ENCODE measurements at places on chromosomes 16 and 17.

DNA sequence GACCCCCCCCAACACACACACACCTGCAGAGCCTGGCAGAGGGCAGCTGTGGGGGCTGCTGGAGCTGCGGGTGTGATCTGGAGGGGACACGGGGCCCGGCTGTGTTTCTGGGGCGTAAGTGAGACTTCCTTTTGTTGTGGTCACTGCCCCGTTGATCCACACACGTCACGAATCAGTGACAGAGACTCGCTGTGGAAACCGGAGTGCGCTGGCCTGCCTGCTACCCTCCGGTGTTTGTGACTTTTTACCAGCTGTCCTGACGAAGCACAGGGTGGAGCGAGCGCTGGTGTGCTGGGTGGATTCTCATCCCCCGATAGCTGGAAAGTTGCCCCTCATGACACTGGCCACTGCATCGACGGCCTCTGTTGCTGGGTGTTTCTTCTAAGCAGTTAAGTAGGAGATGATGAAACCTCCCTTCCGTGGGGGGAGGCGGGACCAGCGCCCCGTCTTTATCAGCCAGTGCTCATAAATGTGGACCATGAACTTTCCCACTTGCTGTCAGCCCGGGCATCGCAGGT lies 2.3 kb downstream of the METRNL start:
- DNase-seq = no peak

DNA sequence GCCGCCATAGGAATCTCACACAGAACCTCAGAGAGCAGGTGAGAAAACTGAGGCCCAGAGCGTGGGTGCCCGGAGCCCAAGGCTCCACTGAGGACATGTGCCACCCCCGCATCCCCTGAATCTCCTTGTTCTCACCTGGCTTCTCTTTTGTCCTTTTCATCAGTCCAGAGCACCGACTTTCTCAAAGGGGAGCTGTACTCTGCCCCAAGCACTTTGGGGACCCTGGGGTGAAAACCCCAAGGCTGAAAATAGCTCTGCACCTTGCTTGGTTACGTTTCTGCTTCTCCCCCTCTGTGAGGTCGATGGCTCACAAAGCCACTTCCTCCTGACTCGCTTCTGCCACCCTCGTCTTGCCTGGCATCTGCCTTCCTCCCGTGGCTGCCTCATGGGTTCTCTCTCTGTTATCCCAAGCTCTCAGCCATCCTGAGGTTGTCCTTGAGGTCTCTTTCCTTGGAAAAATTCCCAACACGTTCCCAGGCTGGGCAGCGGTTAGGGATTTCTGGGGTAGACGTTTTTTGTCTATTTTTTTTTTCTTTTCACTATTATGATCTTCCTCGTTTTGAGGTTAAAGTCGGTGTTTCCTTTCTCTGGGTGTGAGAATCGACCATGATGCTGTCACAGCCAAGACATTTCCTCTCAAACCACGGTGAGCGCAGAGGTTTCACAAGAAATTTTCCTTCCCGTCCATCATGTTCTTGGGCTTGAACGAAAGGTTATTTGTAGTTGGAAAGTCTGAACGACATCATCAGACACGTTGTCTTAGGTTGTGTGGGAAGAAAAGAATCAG lies 37.2 kb downstream of the IRF8 start:
- DNase-seq = no peak

GRCh38 chr16:29784901-29785500 lies 5.5 kb upstream of the KIF22 start:
- no peak for DNase-seq

DNA sequence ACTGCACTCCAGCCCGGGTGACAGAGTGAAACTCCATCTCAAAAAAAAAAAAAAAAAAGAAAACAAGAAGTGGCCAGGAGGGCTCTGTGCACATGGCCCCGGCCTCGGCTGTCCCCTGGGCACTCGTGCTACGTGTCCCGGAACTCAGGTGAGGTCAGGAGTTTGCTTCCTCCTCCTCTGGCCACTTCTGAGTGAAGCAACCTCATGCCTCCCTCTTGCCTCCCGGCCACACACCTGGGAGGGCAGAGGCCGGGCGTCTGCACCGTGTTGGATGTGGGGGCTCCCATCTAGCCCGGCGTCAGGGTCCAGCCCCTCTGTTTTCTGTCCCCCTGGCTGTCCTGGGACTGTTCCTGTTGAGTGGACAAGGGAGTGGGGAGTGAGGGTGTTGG lies 22.2 kb downstream of the ASPSCR1 start:
- no peak for DNase-seq

GRCh38 chr16:2037647-2038381 lies 9.8 kb downstream of the NTHL1 start:
- peak; percentile 53 for DNase-seq

DNA sequence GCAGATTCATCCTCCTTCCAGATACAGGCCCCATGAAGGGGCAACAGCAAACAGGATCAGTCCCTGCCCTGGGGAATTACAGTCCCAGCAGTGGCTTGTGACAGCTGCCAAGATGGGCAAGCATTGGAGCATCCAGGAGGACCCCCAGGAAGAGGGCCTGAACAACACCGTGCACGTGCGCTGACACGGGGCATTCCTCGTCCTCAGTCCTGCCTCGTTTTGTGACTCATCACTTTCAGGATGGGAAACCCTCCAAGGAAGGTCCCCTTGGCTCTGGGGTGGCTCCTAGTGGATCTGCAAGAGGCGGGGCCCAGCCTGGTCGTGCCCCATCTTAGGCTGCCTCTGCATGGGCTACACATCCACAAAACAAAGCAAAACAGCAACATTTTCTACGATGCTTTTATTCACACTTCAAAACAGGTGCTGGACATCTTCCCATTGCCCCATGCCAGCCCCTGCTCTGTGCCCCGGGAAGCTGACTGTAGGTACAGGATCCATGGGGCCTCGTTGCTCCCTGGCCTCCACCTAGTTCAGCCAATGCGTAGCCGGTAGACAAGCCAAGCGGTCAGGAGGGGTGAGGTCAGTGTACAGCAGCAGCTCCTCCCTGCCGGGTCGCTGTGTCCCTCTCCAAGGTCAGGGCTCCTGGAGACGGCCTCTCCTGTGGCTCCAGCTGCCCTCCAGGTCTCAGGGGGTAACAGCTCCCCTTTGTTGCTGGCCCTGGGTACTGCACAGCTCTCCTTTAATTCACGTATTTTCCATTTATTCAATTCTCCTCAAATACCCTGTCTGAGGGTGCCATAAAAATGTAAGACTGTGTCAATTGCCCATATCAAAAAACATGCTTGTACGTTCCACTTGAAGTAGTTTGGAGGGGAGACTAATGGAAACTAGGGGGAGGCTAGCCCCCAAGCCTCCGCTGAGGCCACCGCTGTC lies 32.2 kb downstream of the ACTG1 start:
- peak; percentile 36 for DNase-seq

- no peak for DNase-seq
Measured at GRCh38 chr17:39195568-39196160, 1.8 kb downstream of the CACNB1 start.

- DNase-seq = no peak
Measured at GRCh38 chr17:56297184-56297583, 143.9 kb downstream of the ANKFN1 start.

DNA sequence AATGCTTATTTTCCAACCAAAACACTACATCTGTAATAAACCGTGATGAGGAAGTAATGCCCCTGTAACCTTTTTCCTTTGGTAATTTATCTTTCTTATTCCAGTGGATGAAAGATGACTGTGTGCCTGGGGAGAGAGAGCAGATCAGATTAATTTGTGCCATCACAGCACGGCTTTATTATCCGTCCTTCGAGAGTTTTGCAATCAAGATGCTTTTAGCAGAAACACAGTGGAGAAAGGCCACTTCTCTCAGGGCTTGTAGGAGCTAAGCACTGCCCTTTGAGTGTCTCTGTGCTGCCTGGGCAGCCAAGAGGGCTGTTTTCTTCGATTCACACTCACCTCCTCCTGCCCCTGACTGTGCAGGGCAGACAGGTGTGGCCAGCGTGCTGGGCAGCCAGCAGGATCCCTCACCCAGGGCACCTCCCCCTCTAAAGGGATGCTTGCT lies 190.2 kb downstream of the PRKCA start:
- peak; percentile 66 for DNase-seq

DNA sequence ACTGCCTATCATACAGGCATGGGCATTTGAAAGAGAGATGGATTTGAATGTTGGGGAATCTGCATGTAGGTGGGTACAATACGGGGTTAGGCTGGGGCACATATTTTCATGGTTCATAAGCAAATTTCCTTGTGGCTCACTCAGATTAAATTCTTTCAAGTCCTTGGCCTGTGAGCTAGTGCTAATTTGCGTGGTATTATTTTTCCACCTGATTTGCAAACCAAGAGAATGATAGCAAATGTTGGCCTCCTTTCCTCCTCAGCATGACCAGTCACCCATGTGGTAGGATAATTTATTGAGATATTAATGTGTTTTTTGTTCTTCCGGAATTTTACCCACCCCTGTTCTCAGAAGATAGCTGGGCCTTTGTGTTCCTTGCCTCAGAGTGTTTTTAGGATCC lies 22.9 kb downstream of the FAM20A start:
- DNase-seq = no peak

DNA sequence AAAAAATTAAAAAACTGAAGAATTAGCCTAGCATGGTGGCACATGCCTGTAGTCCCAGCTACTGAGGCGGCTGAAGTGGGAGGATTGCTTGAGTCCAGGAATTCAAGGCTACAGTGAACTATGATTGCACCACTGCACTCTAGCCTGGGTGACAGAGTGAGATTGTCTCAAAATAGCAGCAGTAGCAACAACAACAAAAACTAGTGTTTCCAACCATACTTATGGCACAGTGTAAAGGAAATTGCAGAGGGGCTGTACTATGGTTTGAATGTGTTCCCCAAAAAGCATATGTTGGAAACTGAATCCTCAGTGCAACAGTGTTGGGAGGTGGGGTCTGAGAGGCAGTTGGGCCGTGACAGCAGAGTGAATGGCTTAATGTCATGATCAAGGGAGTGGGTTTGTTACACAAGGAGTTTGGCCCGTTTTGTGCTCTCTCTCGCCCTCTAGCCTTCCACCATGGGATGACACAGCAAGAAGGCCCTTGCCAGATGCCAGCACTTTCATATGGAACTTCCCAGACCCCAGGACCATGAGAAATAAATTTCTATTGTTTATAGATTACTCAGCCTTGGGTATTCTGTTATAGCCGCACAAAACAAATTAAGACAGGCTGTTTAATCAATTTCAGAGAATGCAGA lies 70.0 kb downstream of the PGS1 start:
- DNase-seq = no peak

- no peak for DNase-seq
Measured at GRCh38 chr16:54787045-54787444, 143.6 kb upstream of the IRX5 start.

GRCh38 chr17:19590451-19590850 lies 56.8 kb downstream of the SLC47A1 start:
- DNase-seq = no peak

GRCh38 chr17:59370593-59371299 lies 39.3 kb downstream of the YPEL2 start:
- no peak for DNase-seq

- DNase-seq = no peak
Measured at GRCh38 chr16:88503374-88503770, 50.3 kb downstream of the ZFPM1 start.

- DNase-seq = no peak
Measured at GRCh38 chr17:72206376-72206775, 85.6 kb downstream of the SOX9 start.

DNA sequence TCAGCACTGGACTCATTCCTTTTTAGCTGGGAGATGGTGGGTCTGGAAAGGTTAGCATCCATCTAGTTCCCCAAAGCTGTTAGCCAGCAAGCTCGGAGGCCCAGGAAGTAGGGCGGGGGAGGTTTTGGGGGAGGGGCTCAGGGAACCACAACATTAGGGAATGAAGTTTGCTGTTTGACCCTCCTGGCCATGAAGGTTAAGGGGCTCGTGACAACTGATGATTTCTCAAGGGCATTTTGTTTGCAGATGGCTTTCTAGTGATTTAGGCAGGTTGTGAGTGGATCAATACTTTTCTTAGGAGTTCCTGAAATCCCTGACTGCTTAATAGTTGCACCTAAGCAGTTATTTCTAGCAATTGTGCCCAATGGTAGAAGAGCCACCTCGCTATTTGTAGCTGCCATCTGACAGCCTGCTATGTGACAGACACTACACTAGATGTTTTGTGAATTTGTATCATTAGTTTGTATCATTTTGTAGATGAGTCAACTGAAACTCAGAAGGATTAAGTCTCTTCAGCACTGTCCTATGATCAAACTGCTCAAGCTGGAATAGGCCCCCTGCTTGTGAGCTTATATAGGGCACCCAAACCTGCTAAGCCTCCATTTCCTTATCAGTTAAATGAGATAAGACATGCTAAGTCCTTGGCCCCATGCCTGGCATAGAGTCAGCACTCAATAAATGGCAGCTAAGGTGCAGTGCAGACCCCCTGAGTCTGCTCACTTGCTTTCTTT lies 146.4 kb downstream of the IRX3 start:
- DNase-seq = no peak

- no peak for DNase-seq
Measured at GRCh38 chr17:83182620-83183101, 103.3 kb downstream of the METRNL start.

DNA sequence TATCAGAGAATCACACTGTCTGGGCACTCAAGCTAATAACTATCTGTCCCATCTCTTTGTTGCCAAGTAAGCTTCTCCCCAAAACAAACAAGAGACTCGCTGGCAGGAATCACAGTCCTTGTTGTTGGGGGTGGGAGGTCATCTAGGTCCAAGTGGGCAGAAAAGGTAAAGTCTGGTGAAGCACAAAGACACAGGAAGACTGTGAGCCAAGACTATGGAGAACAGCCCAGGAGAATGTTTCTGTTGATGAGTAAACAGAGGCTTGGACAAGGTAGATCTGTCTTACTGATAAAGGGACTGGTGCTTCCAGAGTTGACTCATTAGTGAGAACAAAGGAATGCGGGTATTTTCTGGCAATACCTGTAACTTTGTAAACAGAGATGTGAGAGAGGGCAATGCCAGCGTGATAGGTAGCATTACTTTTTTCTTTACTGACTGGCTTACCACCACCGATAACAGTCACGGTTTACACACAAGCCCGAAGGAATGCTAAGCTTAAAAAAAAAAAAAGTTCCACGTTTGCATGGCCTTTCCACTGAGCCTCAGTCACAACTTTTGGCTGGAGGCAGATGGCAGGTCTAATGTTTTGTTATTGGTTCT lies 11.5 kb upstream of the MMD start:
- no peak for DNase-seq

DNA sequence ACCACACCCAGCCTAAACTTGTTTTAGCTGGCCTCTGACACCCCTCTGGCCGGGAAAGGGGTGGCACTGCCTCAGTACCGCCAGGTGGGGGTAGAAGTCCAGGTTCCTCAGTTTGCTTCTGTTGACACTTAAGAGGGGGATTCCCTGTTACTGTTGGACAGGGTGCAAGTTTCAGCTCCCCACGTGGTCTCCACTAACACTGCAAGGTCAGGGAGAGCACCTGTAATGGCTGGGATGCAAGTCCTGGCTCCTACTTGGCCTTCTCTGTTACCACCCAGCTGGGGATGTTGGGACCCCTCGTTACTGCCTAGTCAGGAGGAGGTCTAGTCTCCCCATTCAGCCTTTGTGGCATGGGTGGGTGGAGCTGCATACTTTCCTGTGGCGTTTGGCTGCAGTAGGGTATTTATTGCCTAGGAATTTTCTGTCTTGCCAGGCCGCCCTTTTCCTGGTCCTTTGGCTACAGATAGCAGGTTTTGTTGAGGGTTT lies 10.6 kb upstream of the MFAP4 start:
- DNase-seq = no peak

- DNase-seq = peak; percentile 89
Measured at GRCh38 chr17:70405492-70406220, 236.3 kb downstream of the KCNJ2 start.

- no peak for DNase-seq
Measured at GRCh38 chr16:90047714-90048346, 28.6 kb upstream of the DBNDD1 start.

GRCh38 chr17:64520359-64520758 lies 13.6 kb downstream of the CEP95 start:
- DNase-seq = no peak

GRCh38 chr17:2309338-2310154 lies 5.8 kb downstream of the SRR start:
- peak; percentile 14 for DNase-seq
